Astrocyte (in vitro differentiated cells and primary cell): ENCODE measurements at places on chromosomes 11 and 22. TPM values are rescaled to one million over a fixed set of nuclear protein-coding genes. Genes with fewer than 3 reads are reported as not detected.

- peaks cover 25% of the 10 kb centered on the region for H3K4me1 ChIP-seq
- no peaks in the 10 kb centered on the region for H3K36me3 ChIP-seq
- H3K27ac ChIP-seq, result peak overlapping the region; percentile 5
- no peaks in the 10 kb centered on the region for H3K27me3 ChIP-seq
- H3K4me3 ChIP-seq, result no peak overlapping the region
Measured at GRCh38 chr11:86699040-86699791, 26.8 kb upstream of the ME3 start.

GRCh38 chr11:121659811-121660210 is 207.0 kb upstream of the SORL1-AS1 start:
- H3K27me3 ChIP-seq, result no peaks in the 10 kb centered on the region
- DNase-seq, result no peak
- H3K4me1 ChIP-seq, result peaks cover 31% of the 10 kb centered on the region
- no peak overlapping the region for H3K4me3 ChIP-seq

GRCh38 chr11:72683782-72684200 is 9.6 kb upstream of the PDE2A start:
- DNase-seq, result no peak
- H3K36me3 ChIP-seq, result no peaks in the 10 kb centered on the region
- H3K27ac ChIP-seq, result no peak overlapping the region
- peaks cover 4% of the 10 kb centered on the region for H3K27me3 ChIP-seq
- no peaks in the 10 kb centered on the region for H3K4me1 ChIP-seq

DNA sequence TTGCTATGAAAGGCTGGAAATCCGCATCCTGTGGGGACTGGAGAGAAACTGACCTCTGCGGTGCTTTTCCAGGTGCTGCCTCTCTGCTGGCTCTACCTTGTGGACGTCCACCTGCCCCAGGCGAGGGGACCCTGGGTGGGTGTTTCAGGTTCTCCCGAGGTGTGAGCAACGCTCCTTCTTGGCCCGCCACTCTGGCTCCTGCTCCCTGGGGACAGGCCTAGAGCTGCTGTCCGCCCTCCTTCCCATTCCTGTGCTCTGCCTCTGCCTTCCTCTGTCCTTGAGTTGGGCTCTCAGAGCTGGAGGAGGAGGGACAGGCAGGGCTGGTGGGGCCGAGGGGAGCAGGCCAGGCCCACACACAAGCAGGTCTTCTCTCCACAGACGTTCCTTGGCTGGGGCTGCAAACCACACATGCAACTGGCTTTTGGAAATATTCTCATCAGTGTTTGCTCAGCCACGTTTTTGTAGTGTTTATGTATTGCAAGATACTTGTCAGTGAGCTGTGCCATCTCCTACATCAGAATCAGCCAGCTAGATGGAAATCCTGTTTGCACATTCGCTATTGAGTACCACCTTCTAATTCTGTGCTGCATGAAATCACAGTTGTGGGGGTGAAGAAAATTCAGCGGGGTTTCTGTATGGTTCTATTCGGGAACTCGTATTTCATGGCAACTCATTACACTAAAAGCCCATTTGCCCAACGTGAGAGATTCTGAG is 1115.0 kb downstream of the BRD1 start:
- H3K4me1 ChIP-seq, result no peaks in the 10 kb centered on the region
- H3K27ac ChIP-seq, result no peak overlapping the region
- no peaks in the 10 kb centered on the region for H3K27me3 ChIP-seq
- no peak overlapping the region for H3K4me3 ChIP-seq
- DNase-seq, result no peak
- H3K36me3 ChIP-seq, result no peaks in the 10 kb centered on the region

DNA sequence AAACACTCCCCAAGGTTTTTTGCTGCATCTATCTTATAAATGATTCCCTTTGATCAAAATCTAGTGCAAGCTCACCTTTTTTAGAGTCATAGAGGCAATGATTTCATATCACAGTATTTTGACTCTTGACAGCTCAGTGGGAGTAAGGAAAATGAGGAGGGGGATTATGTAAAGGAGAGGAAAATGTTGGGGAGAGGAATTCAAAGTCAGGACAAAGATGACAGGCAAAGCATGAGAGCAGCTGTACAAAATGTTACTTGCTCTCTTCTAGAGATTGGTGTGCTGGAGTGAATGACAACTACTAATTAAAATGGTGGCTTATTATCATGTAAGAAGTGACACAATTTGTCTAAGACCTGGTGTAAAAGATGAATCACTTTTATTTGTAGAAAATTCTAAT is 644.6 kb upstream of the CHORDC1 start:
- H3K4me3 ChIP-seq, result no peak overlapping the region
- no peak overlapping the region for H3K27ac ChIP-seq
- DNase-seq, result no peak
- no peaks in the 10 kb centered on the region for H3K36me3 ChIP-seq
- H3K27me3 ChIP-seq, result no peaks in the 10 kb centered on the region

GRCh38 chr11:12721816-12722604 is 47.8 kb downstream of the TEAD1 start:
- no peak overlapping the region for H3K4me3 ChIP-seq
- H3K4me1 ChIP-seq, result peaks cover 51% of the 10 kb centered on the region
- H3K27ac ChIP-seq, result no peak overlapping the region
- H3K27me3 ChIP-seq, result no peaks in the 10 kb centered on the region
- no peaks in the 10 kb centered on the region for H3K36me3 ChIP-seq

The DDX25 gene
- 0.70 and 1.1 TPM in 2 replicates for total RNA-seq
